ENCODE measurements at places on chromosomes 5 and 9.
A peak's percentile ranks its signal among the peaks of the same experiment; 100 is the strongest.

- no peaks in the 10 kb centered on the region for H3K27me3 ChIP-seq
- H3K27ac ChIP-seq, result no peak overlapping the region
- no peaks in the 10 kb centered on the region for H3K36me3 ChIP-seq
- no peaks in the 10 kb centered on the region for H3K4me1 ChIP-seq
- DNase-seq, result no peak
These were observed 362.8 kb downstream of the NPR3 start for GRCh38 chr5:33073881-33074327.

DNA sequence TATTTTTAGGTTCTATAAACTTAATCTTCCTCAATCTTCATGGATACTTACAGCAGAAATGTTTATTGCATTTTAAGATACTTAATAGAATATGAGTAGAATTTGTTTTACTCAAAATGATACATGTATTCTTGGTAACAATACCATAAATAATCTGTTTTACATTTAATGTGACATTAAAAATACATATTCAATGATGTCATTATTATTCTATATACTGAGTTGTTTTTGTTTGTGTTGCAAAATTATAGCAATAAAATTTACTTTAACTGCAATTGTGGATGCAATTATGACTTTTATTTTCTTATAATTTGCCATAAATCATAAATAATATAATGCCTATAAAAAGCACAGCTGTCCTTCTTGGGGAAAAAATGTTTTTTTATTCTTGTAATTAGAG lies 275.9 kb upstream of the CCNG1 start:
- no peak overlapping the region for H3K27ac ChIP-seq
- no peaks in the 10 kb centered on the region for H3K27me3 ChIP-seq
- H3K4me1 ChIP-seq, result no peaks in the 10 kb centered on the region
- H3K36me3 ChIP-seq, result no peaks in the 10 kb centered on the region

GRCh38 chr9:105994970-105995369 lies 300.6 kb downstream of the TMEM38B start:
- no peak overlapping the region for H3K27ac ChIP-seq
- no peak overlapping the region for H3K4me3 ChIP-seq
- no peaks in the 10 kb centered on the region for H3K27me3 ChIP-seq
- no peak for DNase-seq

GRCh38 chr5:79091064-79091463 lies 20.5 kb upstream of the BHMT start:
- H3K27me3 ChIP-seq, result no peaks in the 10 kb centered on the region
- no peaks in the 10 kb centered on the region for H3K36me3 ChIP-seq
- H3K4me1 ChIP-seq, result no peaks in the 10 kb centered on the region
- H3K4me3 ChIP-seq, result no peak overlapping the region
- no peak for DNase-seq

DNA sequence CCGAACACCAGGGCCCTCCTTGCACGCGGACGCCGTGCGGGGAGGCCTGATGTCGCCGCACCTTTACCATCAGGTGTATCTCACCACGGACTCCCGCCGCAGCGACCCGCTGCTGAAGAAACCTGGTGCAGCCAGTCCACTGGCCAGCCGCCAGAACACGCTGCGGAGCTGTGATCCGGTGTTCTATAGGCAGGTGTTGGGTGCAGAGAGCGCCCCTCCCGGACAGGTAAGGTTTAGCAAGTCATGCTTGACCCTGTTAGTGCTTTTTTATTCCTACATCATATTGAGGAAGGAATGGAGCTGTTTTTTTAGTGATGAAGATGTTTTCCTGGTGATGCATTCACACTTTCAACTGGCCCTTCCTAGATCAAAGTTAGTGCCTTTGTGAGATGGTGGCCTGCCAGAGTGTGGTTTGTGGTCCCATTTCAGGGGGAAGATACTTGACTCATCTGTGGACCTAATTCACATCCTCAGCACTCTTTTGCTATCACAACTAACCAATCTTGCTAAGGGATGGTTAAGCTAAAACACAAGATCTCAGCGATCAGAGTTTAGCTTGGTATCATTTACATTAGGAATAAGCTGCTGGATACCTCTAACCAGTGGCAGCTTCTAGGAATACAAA lies 2.7 kb downstream of the PCDHGC3 start:
- DNase-seq, result no peak
- peaks cover 25% of the 10 kb centered on the region for H3K27me3 ChIP-seq
- H3K27ac ChIP-seq, result no peak overlapping the region
- no peak overlapping the region for H3K4me3 ChIP-seq

GRCh38 chr9:131678499-131679111 lies 61.3 kb downstream of the RAPGEF1 start:
- H3K36me3 ChIP-seq, result no peaks in the 10 kb centered on the region
- peak overlapping the region; percentile 52 for H3K27ac ChIP-seq
- no peaks in the 10 kb centered on the region for H3K27me3 ChIP-seq
- DNase-seq, result no peak

- no peak for DNase-seq
- no peaks in the 10 kb centered on the region for H3K36me3 ChIP-seq
- H3K4me3 ChIP-seq, result no peak overlapping the region
- H3K27me3 ChIP-seq, result no peaks in the 10 kb centered on the region
- H3K27ac ChIP-seq, result no peak overlapping the region
These were observed 11.1 kb downstream of the CAMSAP1 start for GRCh38 chr9:135896205-135896604.

DNA sequence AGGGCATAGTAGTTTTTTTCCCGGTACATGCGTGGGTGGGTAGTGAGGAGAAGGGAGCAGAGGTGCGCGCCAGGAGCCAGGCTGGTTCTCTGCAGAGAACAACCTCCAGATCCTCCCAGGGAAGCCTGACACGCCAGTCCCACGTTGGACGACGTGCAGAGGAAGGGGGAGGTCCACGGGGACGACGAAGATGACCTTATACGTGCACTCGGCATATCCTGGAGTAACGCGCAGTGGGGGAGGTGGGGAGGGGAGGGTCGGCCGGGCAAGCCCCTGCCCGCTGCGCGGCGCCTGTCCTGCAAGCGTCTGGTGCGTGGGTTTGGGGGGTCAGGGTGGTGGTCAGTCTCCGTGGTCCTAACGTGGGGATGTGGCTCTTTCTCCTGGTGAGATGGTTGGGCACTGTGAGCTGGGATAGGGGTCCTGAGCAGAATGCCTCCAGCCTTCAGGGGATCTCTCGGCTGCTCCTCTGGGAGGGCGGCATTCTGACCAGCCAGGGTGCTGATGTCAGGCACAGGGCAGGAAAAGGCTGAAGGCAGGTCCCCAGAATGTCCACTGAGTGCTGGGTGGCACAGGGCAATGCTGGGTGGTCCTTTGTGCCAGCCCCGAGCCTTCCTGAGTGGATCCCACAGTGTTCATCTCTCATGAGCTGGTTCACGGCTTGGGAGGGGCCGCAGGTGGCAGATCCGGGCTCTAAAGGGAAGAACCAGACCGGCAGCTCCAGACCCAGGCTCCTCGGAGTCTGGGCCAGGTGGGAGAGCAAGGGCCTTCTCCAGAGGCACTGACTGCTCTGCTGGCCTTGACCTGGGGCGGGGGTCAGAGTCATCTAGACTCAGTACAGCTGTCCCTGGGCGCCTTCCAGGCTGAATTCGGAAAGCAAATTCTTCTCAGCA lies 10.5 kb upstream of the SCGB3A1 start:
- H3K4me3 ChIP-seq, result no peak overlapping the region
- DNase-seq, result no peak
- no peaks in the 10 kb centered on the region for H3K36me3 ChIP-seq
- no peak overlapping the region for H3K27ac ChIP-seq

GRCh38 chr5:151811593-151812321 lies 40.0 kb downstream of the G3BP1 start:
- H3K27ac ChIP-seq, result no peak overlapping the region
- no peak overlapping the region for H3K4me3 ChIP-seq
- peaks cover 14% of the 10 kb centered on the region for H3K36me3 ChIP-seq
- no peaks in the 10 kb centered on the region for H3K4me1 ChIP-seq

- H3K36me3 ChIP-seq, result no peaks in the 10 kb centered on the region
- H3K27ac ChIP-seq, result no peak overlapping the region
- no peak overlapping the region for H3K4me3 ChIP-seq
- no peaks in the 10 kb centered on the region for H3K4me1 ChIP-seq
These were observed 179.6 kb upstream of the GLRA1 start for GRCh38 chr5:152104211-152104610.

DNA sequence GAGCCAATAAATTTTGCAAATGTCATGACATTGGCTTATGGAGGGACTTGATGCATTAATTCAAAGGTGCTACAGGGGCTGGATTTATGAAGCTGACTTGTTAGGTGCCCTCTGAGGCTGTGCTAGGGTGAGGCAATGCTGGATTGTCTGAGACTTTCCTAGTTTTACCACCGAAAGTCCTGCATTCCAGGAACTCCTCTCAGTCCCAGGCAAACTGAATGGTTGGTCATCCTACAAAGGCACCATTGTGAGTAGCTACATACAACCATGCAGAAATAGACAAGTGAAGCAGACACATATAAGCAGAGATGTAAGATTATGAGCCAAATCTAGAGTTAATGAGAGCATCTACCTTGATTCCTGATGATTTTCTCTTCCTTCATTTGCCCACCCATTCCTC lies 95.3 kb downstream of the LIX1 start:
- H3K4me1 ChIP-seq, result no peaks in the 10 kb centered on the region
- H3K27me3 ChIP-seq, result no peaks in the 10 kb centered on the region
- no peak for DNase-seq
- no peaks in the 10 kb centered on the region for H3K36me3 ChIP-seq
- no peak overlapping the region for H3K27ac ChIP-seq

GRCh38 chr9:16064771-16065170 lies 511.9 kb downstream of the CCDC171 start:
- no peak overlapping the region for H3K27ac ChIP-seq
- no peaks in the 10 kb centered on the region for H3K27me3 ChIP-seq
- H3K4me3 ChIP-seq, result no peak overlapping the region
- H3K36me3 ChIP-seq, result no peaks in the 10 kb centered on the region
- no peaks in the 10 kb centered on the region for H3K4me1 ChIP-seq

DNA sequence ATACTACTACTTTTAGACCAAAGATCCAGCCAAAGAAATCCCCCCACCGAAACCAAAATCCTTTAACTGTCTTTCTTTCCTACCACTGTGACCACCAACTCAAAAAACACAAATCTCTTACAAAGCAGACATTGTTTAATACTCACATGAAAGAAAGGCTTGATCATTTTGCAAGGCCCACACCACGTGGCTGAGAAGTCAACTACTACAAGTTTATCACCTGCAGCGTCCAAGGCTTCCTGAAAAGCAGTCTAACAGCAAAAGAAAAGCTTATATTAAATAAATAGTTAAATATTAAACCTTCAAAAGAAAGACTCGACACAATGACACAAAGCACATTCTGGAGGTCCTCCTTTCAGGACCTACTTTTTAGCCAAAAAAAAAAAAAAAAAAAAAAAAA lies 5.1 kb downstream of the TXN start:
- H3K4me3 ChIP-seq, result no peak overlapping the region
- no peak for DNase-seq
- no peaks in the 10 kb centered on the region for H3K27me3 ChIP-seq
- H3K4me1 ChIP-seq, result peaks cover 13% of the 10 kb centered on the region
- H3K27ac ChIP-seq, result no peak overlapping the region

DNA sequence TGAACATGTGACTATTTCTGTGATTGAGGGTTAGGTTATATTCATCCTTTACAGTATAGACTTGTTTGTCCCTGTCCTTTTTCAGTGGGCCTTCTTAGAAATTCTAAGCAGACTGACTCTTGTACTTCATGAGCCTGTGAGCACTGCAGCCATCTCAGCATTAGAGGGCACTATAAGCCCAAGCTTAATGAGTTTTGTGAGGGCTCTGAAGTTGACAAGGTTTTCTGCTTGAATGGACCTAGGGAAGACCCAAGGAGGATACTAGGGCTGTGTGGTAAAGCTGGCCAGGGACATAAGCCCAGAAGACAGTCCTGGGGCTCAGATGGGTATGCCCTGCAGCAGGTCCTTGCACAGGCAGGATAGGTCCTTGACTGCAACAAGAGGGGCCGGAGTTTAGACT lies 126.5 kb downstream of the MRPS30 start:
- H3K27me3 ChIP-seq, result no peaks in the 10 kb centered on the region
- no peaks in the 10 kb centered on the region for H3K36me3 ChIP-seq
- no peak overlapping the region for H3K27ac ChIP-seq
- DNase-seq, result no peak
- H3K4me1 ChIP-seq, result no peaks in the 10 kb centered on the region
- no peak overlapping the region for H3K4me3 ChIP-seq

DNA sequence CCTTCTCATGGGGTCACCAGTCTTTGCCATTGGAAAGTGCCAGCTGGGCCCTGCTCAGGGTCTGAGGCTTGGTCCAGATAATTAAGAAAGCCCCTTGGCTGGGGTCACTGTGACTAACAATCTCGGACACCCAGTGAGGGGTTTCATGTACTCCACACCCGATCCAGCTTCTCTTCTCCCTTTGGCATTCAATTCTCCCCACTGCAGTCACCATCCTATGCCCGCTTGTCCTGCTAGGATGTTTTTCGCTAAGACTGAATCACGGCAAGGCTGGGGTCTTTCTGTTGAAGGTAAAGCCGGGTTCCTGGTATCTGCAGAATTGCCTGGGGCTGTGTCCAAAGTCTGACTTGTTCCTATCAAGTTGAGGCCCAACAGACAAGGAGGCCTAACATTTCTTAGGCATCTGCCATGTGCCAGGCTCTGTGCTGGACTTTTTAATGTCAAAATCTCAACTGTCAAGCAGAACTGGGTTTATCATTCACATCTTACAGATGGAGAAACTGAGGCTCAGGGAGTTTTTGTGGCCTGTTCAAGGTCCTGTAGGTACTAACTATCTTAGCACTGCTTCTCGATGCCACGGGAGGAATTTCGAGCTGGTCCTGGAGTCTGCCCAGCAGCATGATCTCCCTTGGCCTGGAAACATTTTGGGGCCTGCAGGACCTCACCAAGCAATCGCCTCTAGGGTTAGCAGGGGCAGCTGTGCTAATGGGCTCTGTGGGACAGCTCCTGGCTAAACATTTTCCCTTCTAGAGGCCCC lies 142.0 kb upstream of the ALDH1B1 start:
- no peaks in the 10 kb centered on the region for H3K27me3 ChIP-seq
- no peak for DNase-seq
- no peaks in the 10 kb centered on the region for H3K36me3 ChIP-seq
- H3K4me3 ChIP-seq, result no peak overlapping the region
- H3K4me1 ChIP-seq, result no peaks in the 10 kb centered on the region

GRCh38 chr5:44389090-44389822 lies at the start of gene FGF10:
Gene FGF10 (minus strand): TSS chr5:44389420. CDS start chr5:44388682, 738 bp downstream.
- no peak within 1 kb of the TSS for H3K27ac ChIP-seq
- no peak within 1 kb of the TSS for H3K4me3 ChIP-seq
- DNase-seq, result no peak
- H3K36me3 ChIP-seq, result no peaks in the 10 kb centered on the region
- H3K27me3 ChIP-seq, result peaks cover 9% of the 10 kb centered on the region
- no peaks in the 10 kb centered on the region for H3K4me1 ChIP-seq

DNA sequence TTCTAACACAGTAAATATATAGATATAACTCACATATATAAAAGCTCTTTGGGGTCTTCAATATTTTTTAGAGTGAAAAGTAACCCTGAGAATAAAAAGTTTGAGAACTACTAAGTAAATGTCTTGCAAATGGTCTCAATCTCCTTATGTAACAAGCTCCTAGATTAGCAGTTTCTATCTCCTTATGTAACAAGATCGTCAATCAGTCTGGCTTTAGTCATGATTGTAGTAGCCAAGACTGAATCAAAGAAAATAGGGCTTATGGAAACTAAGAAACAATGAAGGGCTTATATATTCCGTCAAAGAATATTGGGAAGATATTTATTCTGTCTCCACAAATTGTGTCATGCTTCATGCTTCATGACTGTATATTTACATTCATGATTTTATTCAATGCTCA lies 22.4 kb upstream of the FREM1 start:
- no peak overlapping the region for H3K4me3 ChIP-seq
- no peaks in the 10 kb centered on the region for H3K36me3 ChIP-seq
- DNase-seq, result no peak
- H3K4me1 ChIP-seq, result no peaks in the 10 kb centered on the region
- no peak overlapping the region for H3K27ac ChIP-seq
